ENCODE measurements at places on chromosomes 2 and 18.

DNA sequence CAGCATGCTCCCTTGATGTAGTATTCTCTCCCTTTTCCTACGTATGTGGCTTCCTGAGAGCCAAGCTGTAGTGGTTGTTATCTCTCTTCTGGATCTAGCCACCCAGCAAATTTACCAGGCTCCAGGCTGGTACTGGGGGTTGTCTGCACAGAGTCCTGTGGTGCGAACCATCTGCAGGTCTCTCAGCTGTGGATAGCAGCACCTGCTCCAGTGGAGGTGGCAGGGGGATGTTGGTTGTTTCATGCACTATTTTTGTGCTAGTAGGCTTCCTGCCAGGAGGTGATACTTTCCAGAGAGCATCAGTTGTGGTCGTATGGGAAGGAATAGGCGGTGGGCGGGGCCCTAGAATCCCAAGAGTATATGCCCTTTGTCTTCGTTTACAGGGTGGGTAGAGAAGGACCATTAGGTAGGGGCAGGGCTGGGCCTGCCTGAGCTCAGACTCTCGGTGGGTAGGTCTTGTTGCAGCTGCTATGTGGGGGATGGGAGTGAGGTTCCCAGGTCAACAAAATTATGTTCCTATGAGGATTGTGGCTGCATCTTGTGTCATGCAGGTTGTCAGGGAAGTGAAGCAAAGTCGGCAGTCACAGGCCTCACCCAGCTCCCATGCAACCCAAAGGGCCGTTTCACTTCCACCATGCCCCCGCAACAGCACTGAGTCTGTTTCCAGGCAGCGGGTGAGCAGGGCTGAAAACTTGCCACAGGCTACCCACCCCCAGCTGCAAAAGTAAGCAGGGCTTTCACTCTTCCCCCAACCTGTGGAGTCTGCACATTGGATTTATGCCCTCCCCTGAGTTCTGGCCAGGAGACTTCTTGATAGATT, 1139.5 kb downstream of the BCL11A start:
- DNase-seq = no peak

GRCh38 chr18:54378057-54378456, 20.4 kb downstream of the C18orf54 start:
- DNase-seq = no peak

- DNase-seq = no peak
These were observed 11.5 kb upstream of the EIF2AK3 start for GRCh38 chr2:88638743-88639142.

DNA sequence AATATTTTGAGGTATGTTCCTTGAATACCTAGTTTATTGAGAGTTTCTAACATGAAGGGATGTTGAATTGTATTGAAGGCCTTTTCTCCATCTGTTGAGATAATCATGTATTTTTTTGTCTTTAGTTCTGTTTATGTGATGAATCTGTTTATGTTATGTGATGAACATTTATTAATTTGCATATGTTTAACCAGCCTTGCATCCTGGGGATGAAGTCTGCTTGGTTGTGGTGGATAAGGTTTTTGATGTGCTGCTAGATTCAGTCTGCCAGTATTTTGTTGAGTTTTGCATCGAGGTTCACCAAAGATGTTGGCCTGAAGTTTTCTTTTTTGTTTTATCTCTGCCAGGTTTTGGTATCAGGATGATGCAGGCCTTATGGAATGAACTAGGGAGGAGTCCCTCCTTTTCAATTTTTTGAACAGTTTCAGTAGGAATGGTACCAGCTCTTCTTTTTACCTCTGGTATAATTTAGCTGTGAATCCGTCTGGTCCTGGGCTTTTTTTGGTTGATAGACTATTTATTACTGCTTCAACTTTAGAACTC, 71.9 kb downstream of the EPC2 start:
- DNase-seq = no peak

- DNase-seq = no peak
These were observed 439.7 kb upstream of the FANCL start for GRCh38 chr2:58680755-58681310.

DNA sequence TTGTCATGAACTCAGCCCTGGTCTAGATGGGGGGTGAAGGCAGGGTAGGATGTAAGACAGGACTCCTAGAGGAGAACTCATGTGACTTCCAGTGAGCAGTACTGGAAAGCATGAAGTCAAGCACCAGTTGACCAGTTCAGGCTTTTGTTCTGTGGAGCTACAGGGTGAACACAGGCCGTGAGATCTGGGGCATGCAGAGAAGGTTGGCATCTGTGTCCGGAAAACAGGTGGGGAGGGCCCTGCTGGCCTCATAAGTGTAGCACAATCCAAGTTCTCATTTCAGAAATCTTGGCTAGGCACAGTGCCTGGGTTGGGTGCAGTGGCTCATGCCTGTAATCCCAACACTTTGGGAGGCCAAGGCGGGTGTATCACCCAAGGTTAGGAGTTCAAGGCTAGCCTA, 50.9 kb upstream of the SPATS2L start:
- no peak for DNase-seq

GRCh38 chr2:128531856-128532255, 213.2 kb upstream of the HS6ST1 start:
- DNase-seq = no peak

GRCh38 chr2:128625963-128626759, 307.5 kb upstream of the HS6ST1 start:
- DNase-seq = no peak

DNA sequence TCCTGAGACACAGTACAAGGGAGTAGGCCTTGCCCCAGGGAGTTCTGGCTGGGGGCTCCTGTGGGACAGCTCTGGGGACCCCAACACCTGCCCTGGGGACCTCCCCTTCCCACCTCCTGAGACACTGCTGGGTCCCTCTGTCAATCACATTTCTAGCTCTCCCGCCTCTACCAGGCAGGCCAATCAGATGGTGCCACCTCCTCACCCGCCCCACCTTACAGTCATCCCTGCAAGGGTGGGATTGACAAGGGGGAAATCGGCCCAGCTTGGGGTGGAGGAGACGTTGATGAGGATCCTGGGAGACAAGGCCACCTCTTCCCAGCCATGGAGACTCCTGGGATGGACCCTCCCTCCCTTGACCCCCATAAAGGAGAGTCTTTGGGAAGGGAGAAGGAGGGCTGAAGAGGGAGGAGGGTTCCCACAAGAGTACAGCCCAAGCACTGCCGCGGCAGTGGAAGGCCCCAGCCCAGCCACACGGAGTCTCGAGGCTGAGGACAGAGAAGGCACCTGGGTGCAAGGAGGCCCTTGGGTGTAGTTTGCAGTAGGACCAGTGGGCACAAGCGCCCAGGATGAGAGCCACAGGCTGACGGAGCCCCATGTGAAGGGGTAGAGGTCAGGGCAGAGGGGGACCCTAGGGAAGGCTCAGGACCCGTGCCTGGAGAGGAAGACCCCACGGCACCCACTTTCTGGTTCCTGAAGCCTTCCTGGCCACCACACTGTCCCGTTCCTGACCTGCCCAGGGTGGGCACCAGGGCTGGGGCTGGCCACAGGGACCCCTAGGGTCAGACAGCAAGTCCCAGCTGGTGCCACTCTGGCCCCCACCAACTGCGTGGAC, 109.9 kb upstream of the OTOS start:
- DNase-seq = no peak

DNA sequence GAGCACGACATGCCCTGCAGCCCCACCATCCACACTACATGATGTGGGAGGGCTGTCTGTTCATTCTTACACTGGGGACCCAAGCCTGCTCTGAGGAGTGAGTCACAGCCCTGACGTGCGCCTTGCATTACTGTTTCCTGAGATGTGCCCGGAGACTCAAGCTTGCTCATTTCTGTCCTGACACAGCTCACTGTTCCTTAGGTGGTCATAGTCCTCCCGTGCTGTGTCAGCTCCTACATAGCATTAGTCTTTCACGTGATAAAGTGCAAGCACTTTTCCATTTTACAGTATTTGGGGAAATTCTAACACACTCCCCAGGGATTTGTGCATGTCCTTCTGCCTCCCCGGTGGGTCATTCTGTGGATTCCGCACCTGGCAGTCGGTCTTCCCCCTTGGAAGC, 46.2 kb upstream of the TRIM43B start:
- no peak for DNase-seq

- no peak for DNase-seq
These were observed 10.3 kb downstream of the GALNT14 start for GRCh38 chr2:31127931-31128330.
